ENCODE measurements at places on chromosomes 1 and 21. TPM values are rescaled to one million over a fixed set of nuclear protein-coding genes. Genes with fewer than 3 reads are reported as not detected.

GRCh38 chr1:175744833-175745232 is 1.4 kb upstream of the TNR start:
- DNase-seq, result no peak

- no peak for DNase-seq
These were observed 39.4 kb downstream of the HSF2BP start for GRCh38 chr21:43619856-43620255.

DNA sequence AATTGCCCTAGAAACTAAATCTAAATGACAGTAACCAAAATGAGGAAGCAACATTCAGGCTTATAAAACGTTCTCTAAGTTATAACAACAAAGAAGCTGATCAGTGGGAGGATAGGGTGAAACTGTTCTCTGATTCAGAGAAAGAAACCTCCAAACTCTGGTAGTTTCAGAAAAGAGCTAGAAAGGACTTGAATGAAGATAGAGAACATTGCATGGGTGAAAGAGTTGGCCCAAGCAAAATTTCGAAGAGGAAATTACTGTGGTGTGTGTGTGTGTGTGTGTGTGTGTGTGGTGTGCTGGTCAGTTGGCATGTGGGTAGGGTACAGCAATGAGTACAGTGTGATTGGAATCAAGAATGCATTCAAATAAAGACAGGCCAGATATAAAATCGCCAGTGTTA is 16.5 kb upstream of the SPAG17 start:
- no peak for DNase-seq

GRCh38 chr1:117312453-117313138 is 54.7 kb upstream of the MAN1A2 start:
- no peak for DNase-seq

- no peak for DNase-seq
These were observed 21.3 kb upstream of the C1orf105 start for GRCh38 chr1:172398970-172399755.

Gene SLFNL1
- total RNA-seq, result 0.14 TPM

Measured in natural killer cell treated with Interleukin-12 subunit alpha and Interleukin-12 subunit beta and Interleukin-15 and Interleukin-18, amount 100 ng/mL, for 72 hours (primary cell).